ENCODE measurements at places on chromosomes 12 and 14.

GRCh38 chr14:105577314-105577861 is 51.0 kb downstream of the TMEM121 start:
- DNase-seq = no peak

DNA sequence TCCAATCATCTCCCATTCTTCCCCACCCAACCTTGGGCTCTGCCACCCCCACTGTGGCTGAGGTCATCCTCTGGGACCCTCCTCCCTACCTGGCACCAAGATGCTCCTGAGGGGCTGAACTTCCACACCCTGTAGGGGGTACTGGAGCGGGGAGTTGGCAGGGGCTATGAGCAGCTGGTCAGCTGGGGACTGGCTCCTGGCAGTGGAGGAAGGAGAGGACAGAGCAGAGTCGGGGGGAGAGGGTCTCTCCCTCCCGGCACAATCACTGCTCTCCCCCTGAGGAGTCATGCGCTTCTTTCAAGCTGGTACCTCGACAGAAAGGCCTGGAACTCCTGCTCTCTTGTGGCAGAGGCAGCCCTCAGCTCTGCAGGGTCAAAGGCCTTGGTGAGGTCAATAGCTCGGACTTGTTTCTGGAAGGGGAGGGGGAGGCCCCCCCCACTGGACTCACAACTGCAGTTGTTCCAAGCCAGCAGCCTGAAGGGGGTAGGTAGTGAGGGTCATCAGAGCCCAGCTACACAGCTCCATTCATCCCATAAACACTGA is 2.0 kb downstream of the B4GALNT1 start:
- DNase-seq = no peak

DNA sequence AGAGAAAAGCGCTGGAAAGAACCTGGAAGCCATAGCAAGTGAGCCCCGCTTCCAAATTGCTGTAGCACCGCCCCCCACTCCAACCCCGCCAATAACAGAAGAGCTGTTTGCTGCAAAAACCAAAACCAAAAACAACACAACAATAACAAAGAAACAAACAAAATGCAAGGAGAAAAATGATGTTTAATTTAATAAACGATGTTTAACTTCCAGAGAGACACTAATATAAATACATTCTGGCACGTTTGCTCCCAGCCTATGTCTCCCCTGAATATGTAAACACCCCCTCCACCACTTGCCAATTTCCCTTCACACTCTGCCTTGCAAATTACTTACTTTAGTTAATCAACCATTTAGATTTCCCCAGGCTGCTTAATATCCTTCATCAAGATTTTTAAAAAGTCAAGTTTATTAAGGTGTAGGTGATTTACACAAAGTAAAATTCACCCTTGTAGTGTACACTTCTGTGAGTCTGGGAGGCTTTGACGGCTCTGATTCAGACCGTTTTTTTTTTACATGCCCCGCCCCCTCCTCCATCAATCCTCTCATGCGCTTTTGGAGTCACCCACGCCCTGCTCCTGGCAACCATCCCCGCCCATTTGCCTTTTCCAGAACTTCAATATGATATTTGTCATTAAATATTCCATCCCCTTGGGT is 482 bp upstream of the IFI27L2 start:
- DNase-seq = peak; percentile 53

GRCh38 chr14:105316577-105316941 is 2.0 kb downstream of the PACS2 start:
- no peak for DNase-seq

DNA sequence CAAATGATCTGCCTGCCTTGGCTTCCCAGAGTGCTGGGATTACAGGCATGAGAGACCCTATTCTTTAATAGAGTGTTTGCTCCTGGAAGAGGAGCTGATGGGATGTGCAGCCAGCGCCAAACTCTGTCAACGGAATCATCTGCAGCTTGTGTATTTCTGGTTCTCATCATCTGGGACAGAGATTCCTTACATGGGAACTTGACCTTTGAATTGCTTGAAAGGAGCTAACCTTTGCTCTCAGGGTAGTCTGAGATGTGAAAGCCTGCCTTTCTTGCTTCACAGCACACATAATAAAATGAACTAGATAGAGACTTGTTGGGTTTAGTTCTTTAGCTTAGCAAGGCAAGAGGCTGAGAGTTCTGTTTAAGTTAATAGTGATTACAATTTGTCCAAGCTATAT is 120.0 kb downstream of the OTOGL start:
- no peak for DNase-seq

GRCh38 chr12:100141666-100141997 is 1.0 kb downstream of the BLTP3B start:
- no peak for DNase-seq

GRCh38 chr12:15919418-15919817 is 8.3 kb downstream of the DERA start:
- DNase-seq = no peak

DNA sequence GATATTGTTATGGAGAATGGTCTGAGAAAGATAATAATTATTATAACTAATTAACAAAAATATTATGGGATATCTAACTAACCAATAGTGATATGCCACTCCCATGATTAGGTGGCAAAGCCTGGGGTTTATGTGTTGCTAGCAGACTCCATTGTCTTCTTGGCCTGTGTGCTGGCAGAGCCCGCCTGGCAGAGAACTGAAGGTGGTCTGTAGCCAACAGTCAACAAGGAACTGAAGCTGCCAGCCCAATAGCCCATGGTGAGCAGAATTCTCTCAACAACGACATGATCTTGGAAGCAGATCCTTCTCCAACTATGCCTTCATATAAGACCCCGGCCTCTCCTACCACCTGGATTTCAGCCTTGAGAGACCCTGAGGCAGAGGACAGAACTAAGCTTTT is 258.8 kb downstream of the SLC15A4 start:
- DNase-seq = no peak

GRCh38 chr14:33432407-33433023 is 493.8 kb downstream of the NPAS3 start:
- DNase-seq = peak; percentile 30

- no peak for DNase-seq
These were observed 817 bp upstream of the KRT4 start for GRCh38 chr12:52814710-52815155.

DNA sequence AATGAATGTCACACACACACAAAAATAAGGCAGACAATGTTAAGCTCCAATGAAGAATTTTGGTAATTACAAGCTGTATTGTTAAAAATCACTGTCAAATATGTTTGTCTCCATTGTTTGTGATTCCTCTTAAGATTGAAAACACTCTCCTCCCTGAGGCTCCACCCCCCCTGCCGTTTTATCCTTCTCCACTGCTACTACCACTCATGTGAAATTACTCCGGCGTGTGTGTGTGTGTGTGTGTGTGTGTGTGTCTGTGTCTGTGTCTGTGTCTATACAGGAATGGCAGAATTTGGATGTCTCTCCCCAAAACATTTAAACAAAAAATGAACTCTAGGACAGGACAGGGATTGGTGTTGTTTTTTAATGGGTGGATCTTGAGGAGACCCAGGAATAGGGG is 365.1 kb upstream of the DIO2 start:
- no peak for DNase-seq

DNA sequence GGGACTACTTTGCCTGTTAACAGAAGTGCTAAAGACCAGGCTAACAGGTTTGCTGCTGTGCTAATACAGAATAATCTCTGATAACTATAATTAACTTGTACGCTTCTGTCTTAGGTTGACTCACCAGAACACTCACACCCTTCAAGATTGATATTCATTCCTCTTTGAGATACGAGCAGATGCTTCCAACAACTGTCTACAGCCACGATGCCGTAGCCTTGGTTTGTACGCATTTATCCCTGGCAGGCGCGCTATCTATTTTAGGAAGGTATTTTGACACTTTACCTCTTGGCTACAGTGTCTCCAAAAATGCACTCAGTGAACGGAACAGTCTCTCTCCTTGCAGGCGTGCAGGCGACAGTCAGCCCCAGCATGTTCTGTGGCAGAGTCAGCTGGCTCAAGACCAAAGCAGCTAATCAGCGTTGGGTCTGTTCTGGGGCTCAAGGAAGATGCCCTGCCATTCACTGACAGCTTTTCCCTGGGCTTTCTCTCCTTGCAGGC is 146.4 kb upstream of the PRICKLE1 start:
- no peak for DNase-seq

- peak; percentile 85 for DNase-seq
These were observed 42.3 kb downstream of the NPAS3 start for GRCh38 chr14:32980902-32981501.

- DNase-seq = no peak
These were observed 1107.4 kb upstream of the SEL1L start for GRCh38 chr14:82641050-82641540.

- no peak for DNase-seq
These were observed 13.8 kb upstream of the ZFP36L1 start for GRCh38 chr14:68806526-68807147.

- no peak for DNase-seq
These were observed 7.5 kb upstream of the KRT1 start for GRCh38 chr12:52687497-52688385.

DNA sequence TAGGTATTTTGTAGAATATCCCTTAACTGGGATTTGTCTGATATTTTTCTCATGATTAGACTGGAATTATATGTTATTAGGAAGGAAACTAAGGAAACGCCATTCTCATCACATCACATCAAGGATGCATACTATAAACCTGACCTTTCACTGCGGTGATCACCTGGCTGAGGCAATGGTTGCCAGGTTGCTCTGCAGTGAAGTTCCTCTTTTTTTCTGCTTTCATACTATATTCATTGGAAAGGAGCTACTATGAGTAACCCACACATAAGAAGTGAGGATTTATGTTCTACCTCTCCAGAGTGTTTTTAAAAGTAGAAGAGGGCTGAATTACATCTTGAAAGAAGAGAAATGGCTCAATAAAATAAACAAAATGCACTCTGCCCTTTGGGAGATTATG is 31.0 kb upstream of the GRIP1 start:
- DNase-seq = no peak

- DNase-seq = no peak
These were observed 54.3 kb upstream of the KCNJ8 start for GRCh38 chr12:21828779-21829178.

DNA sequence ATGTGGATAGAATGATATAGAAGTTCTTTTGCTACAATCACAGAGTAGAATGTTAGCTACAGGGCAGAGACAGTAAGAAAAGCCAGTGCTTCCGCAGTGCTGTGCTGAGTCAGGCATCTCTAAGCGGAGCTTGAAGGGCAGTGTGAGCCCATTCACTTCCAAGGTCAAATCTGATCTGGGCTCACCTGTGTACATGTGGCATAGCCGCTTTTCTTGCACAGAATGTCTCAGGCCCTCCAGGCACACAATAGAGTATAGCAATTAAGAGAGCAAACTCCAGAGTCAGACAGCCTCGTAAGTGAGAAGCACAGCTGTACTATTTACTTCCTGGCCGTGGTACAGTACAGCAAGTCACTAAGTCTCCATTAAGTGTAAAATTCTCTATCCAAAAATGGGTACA is 26.8 kb downstream of the CORO1C start:
- no peak for DNase-seq

- DNase-seq = no peak
These were observed 127.2 kb upstream of the DAAM1 start for GRCh38 chr14:59061292-59061691.

- no peak for DNase-seq
These were observed 21.8 kb upstream of the CPM start for GRCh38 chr12:68954811-68955210.

- DNase-seq = no peak
These were observed 59.4 kb upstream of the FICD start for GRCh38 chr12:108455706-108456105.

GRCh38 chr14:87767567-87767901 is 225.4 kb downstream of the GALC start:
- no peak for DNase-seq

DNA sequence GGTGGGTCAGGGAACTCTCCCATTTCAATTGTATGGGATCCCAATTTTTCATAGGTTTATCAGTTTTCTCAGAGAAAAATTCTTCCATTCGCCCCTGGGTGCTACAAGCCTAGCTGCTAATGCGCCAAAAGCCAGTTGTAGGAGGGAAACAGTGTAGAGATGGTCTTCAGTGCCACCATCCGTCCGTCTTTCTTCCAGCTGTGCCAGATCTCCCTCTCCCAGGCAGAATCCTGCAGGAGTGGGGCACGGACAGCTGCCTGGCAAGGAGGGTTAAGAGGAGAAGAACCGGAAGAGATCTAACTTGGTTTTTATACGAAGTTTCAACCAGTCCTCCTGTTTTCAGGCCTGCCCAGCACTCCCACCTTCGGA is 38.9 kb upstream of the FUT8 start:
- peak; percentile 7 for DNase-seq

DNA sequence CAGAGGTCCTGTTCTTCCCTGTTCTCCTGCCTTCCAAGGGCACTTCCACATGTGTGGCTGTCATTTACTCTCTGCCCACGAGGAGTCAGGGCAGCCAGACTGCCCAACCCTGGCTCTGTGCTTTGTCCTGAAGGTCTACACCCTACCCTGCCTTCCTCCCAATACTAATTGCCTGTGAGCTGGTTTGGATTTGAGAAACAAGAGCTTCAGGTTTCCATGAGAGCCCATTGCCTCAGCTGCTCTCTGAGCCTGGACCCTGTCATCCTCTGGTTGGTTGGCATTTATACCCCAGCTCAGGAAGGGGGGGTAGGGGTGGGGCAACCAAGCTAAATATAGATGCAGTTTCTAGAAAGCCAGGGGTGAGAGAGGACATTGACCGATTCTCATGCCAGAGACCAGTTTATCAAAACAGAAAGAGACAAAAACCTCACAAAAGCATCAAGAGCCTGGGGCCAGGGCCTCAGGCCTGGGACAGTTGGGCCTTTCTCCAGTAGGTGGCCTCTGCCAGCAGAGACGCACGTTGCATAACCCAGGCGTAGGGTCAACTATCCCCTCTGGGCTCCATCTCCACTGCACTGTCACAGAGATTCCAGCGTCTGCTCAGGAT is 34.5 kb downstream of the VDR start:
- DNase-seq = no peak

DNA sequence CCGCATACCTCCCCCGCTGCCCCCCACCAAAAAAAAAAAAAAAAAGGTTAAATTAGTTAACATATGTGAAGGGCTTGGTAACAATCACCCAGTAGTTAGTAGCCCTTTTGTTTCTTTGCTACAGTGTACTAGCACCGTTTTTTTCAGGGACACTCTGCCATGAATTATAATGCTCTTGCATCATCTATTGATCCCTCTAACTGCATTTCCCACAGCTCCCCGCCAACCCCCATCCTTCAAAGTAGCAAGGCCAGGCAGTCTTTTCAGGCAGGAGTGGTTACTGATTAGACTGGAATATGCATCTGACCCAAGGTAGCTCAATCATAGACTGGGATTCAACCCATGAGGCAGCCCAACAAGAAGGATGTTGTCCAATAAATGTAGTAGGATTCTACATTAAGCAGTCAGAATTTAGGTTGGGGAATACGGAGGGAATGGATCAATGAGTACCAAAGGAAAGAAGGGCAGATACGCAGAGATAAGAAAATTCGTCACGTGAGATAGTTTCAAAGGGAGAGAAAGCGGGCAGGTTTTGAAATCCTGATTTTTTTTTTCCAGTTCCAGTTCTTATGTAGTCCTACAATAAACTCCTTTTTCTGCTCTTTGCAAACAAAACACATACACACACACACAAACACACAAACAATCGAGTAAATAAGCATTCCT is 39.8 kb upstream of the CRACR2A start:
- no peak for DNase-seq

- no peak for DNase-seq
These were observed 23.1 kb downstream of the GARIN6 start for GRCh38 chr12:99670635-99671034.
